ENCODE measurements at places on chromosomes 11 and 22. TPM values are rescaled to one million over a fixed set of nuclear protein-coding genes. Genes with fewer than 3 reads are reported as not detected.

DNA sequence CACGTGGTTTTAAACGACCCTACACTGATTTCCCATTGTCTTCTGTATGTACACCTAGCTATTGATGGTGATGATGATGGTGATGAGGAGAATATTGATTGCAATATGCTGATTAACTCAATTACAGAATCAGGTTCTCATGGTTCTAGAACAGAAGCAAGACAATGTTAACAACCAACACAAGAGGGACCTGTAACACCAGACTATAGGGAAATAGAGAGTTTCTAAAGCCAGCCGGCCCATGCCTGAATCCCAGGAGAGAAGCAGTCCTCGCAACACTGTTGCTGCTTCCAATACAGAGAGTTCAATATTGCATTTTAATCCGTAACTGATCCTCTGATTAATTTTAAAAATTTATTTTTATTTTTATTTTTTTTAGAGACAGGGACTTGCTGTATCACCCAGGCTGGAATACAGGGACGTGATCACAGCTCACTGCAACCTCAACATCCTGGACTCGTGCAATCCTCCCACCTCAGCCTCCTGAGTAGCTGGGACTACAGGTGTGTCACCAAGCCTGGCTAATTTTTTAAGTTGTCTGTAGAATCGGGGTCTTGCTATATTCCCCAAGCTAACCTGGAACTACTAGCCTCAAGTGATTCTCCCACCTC is 22.2 kb upstream of the UBASH3B start:
- no peak for DNase-seq

- DNase-seq: no peak
These were observed 423.4 kb downstream of the GUCY1A2 start for GRCh38 chr11:106594751-106595351.

- peak; percentile 74 for DNase-seq
These were observed 1.1 kb upstream of the CD6 start for GRCh38 chr11:60970369-60970774.

- peak; percentile 87 for DNase-seq
These were observed at the start of gene CERK for GRCh38 chr22:46737976-46738646. TSS of gene CERK (minus strand) at chr22:46738252. CDS start at chr22:46738148, 104 bp downstream.

- no peak for DNase-seq
These were observed 46.3 kb downstream of the TRAF6 start for GRCh38 chr11:36463781-36464180.

The PRG3 gene
- not detected for total RNA-seq

The ELF5 gene
- not detected for total RNA-seq

The CSTPP1 gene
- 9.6 TPM for total RNA-seq

The EHF gene
- 2.7 TPM for total RNA-seq

The KRTAP5-7 gene
- not detected for total RNA-seq

The NRIP3 gene
- total RNA-seq: 1.2 TPM

Measured in left ventricle myocardium superior (tissue), 1 donor.